ENCODE measurements at places on chromosomes 5 and 9. TPM values are rescaled to one million over a fixed set of nuclear protein-coding genes. Genes with fewer than 3 reads are reported as not detected.

- no peak for DNase-seq
These were observed 68.3 kb upstream of the ZSWIM6 start for GRCh38 chr5:61263561-61264272.

- DNase-seq, result no peak
These were observed 133.4 kb upstream of the CDH9 start for GRCh38 chr5:27171761-27172261.

GRCh38 chr5:180601591-180602480 lies 10.5 kb upstream of the SCGB3A1 start:
- DNase-seq, result no peak

GRCh38 chr5:117590944-117591343 lies 1016.3 kb upstream of the SEMA6A start:
- peak; percentile 8 for DNase-seq

DNA sequence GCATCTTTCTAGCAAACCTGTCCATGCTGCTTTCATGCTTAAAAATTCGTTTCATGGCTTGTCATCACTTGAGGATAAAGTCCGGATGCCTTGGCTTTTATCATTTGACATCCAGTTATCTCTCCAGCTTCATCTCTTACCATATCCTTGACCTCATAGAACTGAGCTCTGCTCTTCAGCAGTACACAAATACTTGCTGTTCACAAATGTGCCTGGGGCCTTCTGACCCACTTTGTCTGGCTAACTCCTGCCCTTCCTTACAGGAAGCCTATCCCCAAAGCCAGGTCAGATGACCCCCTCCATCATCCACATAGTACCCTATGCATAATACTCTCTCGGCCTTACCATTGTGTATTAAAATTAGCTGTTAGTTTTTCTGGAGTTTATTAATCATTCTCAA lies 249.1 kb downstream of the SAXO1 start:
- no peak for DNase-seq

GRCh38 chr9:29006628-29007027 lies 1433.3 kb upstream of the C9orf72 start:
- DNase-seq, result no peak

- peak; percentile 94 for DNase-seq
These were observed 33.1 kb downstream of the FANCC start for GRCh38 chr9:95284162-95285080.

DNA sequence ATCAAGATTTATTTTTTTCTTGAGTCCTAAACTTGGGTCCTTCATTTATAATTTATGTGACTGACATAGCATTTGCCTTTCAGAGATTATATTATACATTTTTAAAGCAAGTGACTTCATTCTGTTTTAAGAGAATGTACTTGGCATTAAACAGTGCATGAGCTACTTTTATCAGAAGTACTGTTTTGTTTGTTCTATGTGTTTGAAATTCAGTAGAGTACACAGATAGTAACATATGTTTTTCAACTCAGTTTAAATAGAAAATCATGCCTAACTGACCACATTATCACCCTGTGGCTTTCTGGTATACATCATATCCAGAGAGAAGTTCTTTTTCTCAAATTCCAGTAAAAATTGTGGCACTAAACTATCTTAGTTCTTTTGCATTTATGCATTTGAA lies 335.3 kb upstream of the CDH18 start:
- DNase-seq, result no peak

DNA sequence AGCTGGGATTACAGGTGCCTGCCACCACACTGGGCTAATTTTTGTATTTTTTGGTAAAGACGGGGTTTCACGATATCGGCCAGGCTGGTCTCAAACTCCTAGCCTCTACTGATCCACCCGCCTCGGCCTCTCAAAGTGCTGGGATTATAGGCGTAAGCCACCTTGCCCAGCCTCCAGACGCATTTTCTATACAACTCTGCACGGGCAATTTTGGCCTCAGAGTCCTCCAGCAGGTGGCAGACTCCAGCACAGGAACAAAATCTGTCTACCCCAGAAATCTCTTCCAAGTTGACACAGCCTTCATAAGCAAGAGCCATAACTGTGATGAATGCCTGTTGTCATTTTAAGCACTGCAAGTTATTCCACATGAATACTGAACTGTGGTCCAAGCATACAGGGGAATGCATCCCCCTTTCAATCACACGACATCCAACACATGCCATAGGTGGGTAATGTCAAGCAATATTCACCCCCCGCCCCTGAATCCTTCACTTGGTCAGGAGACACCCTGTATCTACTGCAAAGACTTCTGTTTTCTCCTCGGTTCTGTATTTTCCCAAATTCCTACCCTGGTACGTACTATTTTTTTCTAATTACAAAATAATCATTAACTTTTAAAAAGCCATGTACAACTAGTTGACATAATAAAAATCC lies 50.8 kb downstream of the ALDH7A1 start:
- DNase-seq, result peak; percentile 44

GRCh38 chr9:77751341-77752091 lies 103.4 kb upstream of the GNA14 start:
- peak; percentile 81 for DNase-seq

DNA sequence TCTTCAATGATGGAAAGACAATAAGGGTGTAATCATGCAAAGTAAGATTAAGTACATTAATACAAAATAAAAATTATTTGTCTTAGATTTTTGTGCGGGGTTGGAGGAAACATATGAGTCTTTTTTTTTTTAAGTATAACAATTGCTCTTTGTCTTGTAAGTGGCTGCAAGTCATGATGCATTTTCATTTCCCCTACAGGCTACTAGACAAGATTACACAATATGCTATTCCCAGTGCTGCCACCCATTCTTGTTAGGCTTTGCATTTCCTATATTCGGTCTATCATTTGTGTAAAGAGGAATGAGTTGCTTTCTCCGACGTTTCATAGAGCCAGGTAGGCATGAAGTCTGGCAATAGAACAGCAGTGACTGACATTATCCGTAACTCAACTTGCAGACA lies 294.2 kb upstream of the CYLC2 start:
- no peak for DNase-seq

DNA sequence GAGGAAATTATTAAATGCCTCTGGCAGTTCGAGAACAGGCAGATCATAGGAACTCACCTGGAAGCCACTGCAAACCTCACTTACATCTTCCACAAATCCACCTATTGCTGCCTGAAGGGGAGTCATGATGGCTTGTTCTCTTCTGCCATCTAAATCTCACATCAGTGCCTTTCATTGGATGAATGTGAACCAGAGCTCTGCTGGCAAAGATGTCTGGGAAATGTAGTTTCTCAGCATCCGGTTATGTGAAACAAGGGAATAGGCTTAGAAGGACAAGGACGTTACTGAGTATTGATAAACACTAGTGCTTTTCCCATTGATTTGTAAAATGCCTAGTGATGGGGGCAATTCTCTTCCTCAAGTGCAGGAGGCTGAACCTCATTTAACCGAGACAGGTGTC lies 483.3 kb downstream of the ARHGEF28 start:
- no peak for DNase-seq

GRCh38 chr5:134506054-134507039 lies 19.1 kb upstream of the JADE2 start:
- DNase-seq, result no peak

GRCh38 chr9:13279284-13280141 lies at the start of gene MPDZ:
Gene MPDZ (minus strand): TSS chr9:13279692. CDS start chr9:13250315, 29,377 bp downstream.
- DNase-seq, result peak; percentile 66

DNA sequence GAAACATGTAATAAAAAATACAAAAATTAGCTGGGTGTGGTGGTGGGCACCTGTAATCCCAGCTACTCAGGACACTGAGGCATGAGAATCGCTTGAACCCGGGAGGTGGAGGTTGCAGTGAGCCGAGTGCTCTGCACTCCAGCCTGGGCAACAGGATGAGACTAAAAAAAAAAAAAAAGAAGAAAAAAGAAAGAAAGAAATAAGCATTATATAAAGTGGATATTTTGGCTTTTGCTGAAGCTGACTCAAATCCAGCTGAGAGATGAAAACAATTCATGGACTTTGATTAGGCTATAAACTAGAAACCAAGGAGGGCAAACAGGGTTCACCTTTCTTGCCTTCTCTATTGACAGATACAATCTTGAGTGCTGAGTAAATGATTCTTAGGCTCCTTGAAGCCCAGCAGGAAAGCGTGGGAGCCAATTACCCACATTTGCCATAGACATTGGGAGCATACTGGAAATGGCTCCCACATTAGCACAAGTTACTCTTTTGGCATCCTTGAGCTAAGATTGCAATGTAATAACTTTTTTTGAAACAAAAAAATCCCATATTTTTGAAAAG lies 2.4 kb upstream of the BTF3 start:
- DNase-seq, result no peak

OR1L1 gene
- not detected for total RNA-seq

TMEM215 gene
- total RNA-seq, result not detected

C5orf63 gene
- 0.72 TPM for total RNA-seq

LVRN gene
- total RNA-seq, result 0.18 TPM

BNC2 gene
- total RNA-seq, result 45.2 TPM

SPATA31D4 gene
- not detected for total RNA-seq

GLDC gene
- total RNA-seq, result 0.83 TPM

UGT3A1 gene
- total RNA-seq, result not detected

Data from IMR-90 (cell line).